ENCODE measurements at places on chromosomes 2 and 18. TPM values are rescaled to one million over a fixed set of nuclear protein-coding genes. Genes with fewer than 3 reads are reported as not detected.

The CD226 gene
- total RNA-seq, result 111 TPM

The SFTPB gene
- not detected for total RNA-seq

The PRSS56 gene
- not detected for total RNA-seq

The SERPINB12 gene
- not detected for total RNA-seq

The SLC5A7 gene
- total RNA-seq, result not detected

The ABCG8 gene
- not detected for total RNA-seq

The RASGRP3 gene
- total RNA-seq, result 8.4 TPM

The NCKAP5 gene
- not detected for total RNA-seq

DNA sequence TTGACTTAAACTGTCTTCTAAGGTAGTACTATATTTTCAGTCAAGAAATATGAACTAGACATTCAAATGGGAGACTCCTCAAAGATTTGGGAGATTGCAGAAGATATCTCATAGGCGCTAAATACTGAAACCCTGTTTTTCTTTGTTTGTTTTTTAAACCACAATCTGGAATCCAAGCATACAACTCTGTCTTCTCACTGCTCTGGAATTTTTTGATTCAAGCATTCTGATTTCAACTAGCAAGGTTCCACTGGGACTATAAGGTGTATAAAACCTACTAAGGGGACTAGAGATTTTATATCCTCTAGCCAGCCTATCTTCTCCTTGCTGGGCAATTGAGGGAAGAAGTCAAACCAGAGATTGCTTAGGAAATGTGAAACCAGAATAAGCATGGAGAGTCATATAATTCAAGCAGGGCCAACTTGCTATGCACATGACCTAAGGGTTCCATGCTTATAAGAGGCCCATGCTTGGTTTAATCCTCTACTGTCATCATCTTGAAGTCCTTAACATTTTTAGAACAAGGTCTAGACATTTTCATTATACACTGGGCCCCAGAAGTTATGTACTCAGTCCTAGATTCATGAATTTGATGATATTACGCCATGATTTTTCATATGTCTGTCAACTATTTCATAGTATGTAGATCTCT, 405.5 kb downstream of the PARD3B start:
- DNase-seq, result no peak
- H3K4me1 ChIP-seq, result peaks cover 43% of the 10 kb centered on the region
- no peaks in the 10 kb centered on the region for H3K27me3 ChIP-seq
- peaks cover 30% of the 10 kb centered on the region for H3K36me3 ChIP-seq
- H3K4me3 ChIP-seq, result no peak overlapping the region

GRCh38 chr2:98832172-98832571, 101.2 kb upstream of the MGAT4A start:
- H3K4me1 ChIP-seq, result peaks cover 76% of the 10 kb centered on the region
- no peaks in the 10 kb centered on the region for H3K27me3 ChIP-seq
- no peak overlapping the region for H3K4me3 ChIP-seq

GRCh38 chr2:75828826-75829225, 118.1 kb upstream of the GCFC2 start:
- no peak overlapping the region for H3K4me3 ChIP-seq
- H3K36me3 ChIP-seq, result no peaks in the 10 kb centered on the region
- no peaks in the 10 kb centered on the region for H3K27me3 ChIP-seq
- H3K27ac ChIP-seq, result no peak overlapping the region
- no peaks in the 10 kb centered on the region for H3K4me1 ChIP-seq

- no peaks in the 10 kb centered on the region for H3K36me3 ChIP-seq
- H3K27ac ChIP-seq, result no peak overlapping the region
- no peaks in the 10 kb centered on the region for H3K27me3 ChIP-seq
- DNase-seq, result no peak
Measured at GRCh38 chr18:73270920-73271634, 403.3 kb upstream of the NETO1 start.

- H3K27ac ChIP-seq, result no peak overlapping the region
- no peak for DNase-seq
- H3K4me3 ChIP-seq, result no peak overlapping the region
- peaks cover 13% of the 10 kb centered on the region for H3K4me1 ChIP-seq
- no peaks in the 10 kb centered on the region for H3K27me3 ChIP-seq
Measured at GRCh38 chr2:215793747-215794595, 219.4 kb downstream of the MREG start.

GRCh38 chr2:32865399-32866068, 81.2 kb upstream of the LTBP1 start:
- peaks cover 5% of the 10 kb centered on the region for H3K27me3 ChIP-seq
- H3K4me3 ChIP-seq, result no peak overlapping the region
- H3K27ac ChIP-seq, result no peak overlapping the region
- no peaks in the 10 kb centered on the region for H3K36me3 ChIP-seq
- DNase-seq, result no peak
- no peaks in the 10 kb centered on the region for H3K4me1 ChIP-seq

GRCh38 chr2:65413610-65414009, 18.8 kb downstream of the SPRED2 start:
- no peak overlapping the region for H3K4me3 ChIP-seq
- H3K4me1 ChIP-seq, result peaks cover 19% of the 10 kb centered on the region
- no peak for DNase-seq

GRCh38 chr2:30310955-30311354, 79.6 kb downstream of the LBH start:
- no peak overlapping the region for H3K27ac ChIP-seq
- H3K4me1 ChIP-seq, result peaks cover 17% of the 10 kb centered on the region
- H3K27me3 ChIP-seq, result no peaks in the 10 kb centered on the region
- DNase-seq, result no peak
- peaks cover 2% of the 10 kb centered on the region for H3K36me3 ChIP-seq

DNA sequence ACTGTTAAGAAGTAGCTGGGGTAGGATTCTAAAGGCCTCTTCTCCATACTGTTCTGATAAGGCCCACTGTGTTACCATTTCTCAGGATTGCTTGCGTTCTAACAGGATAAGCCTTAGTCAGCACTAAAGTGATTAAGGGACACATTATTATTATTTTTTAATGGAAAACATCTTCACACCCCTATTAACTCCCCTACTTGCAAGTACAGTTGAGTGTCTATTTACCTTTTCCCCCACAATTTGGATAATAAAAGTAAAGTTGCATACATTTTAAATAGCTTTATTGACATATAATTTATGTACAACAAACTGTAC, 9.0 kb downstream of the REL start:
- peaks cover 43% of the 10 kb centered on the region for H3K4me1 ChIP-seq
- H3K27ac ChIP-seq, result no peak overlapping the region
- DNase-seq, result no peak
- H3K4me3 ChIP-seq, result no peak overlapping the region
- peaks cover 41% of the 10 kb centered on the region for H3K36me3 ChIP-seq
- H3K27me3 ChIP-seq, result no peaks in the 10 kb centered on the region

DNA sequence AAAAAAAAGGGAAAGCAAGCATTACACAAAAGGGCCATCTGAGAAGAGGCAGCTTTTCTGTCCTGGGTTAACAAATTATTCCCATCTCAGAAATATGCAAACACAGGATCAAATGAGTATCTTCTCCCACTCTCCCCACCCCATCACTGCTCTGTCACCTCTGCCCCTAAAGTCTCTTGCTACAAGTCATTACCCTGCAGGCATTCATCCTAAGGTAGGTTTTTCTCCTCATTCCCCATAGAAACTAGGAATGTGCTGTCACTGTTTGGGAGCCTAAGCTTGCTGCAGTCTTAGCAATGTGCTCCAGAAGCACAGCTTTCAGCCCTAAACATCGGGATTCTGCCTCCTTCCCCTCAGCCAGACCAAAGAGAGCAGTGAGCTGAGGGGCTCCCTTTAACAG, 3.6 kb downstream of the LRRTM1 start:
- no peaks in the 10 kb centered on the region for H3K36me3 ChIP-seq
- DNase-seq, result no peak
- no peaks in the 10 kb centered on the region for H3K4me1 ChIP-seq
- peaks cover 30% of the 10 kb centered on the region for H3K27me3 ChIP-seq
- no peak overlapping the region for H3K4me3 ChIP-seq
- no peak overlapping the region for H3K27ac ChIP-seq

- H3K4me3 ChIP-seq, result no peak overlapping the region
- DNase-seq, result no peak
- peaks cover 7% of the 10 kb centered on the region for H3K36me3 ChIP-seq
- no peak overlapping the region for H3K27ac ChIP-seq
- peaks cover 11% of the 10 kb centered on the region for H3K4me1 ChIP-seq
Measured at GRCh38 chr2:37449761-37450296, 105.4 kb downstream of the QPCT start.

DNA sequence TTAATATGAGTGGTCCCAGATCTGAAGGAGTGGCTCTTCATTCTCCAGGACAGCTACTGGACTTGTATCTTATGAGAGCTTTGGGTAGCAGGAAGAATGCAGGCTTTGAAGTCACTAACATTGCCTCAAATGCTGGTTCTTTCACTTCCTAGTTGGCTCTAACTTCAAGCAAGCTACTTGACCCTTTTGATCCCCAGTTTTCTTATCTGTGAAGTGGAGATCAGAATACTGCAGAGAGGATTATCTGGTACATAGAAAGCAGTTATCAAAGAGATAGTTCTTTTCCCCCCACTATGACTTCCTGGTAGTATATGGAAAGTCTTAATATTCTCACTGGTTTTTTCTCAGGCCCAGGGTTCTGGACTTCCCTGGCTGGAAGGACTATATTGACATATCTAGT, 3.4 kb upstream of the PLCL1 start:
- peaks cover 30% of the 10 kb centered on the region for H3K27me3 ChIP-seq
- no peak overlapping the region for H3K4me3 ChIP-seq
- no peak for DNase-seq
- peaks cover 19% of the 10 kb centered on the region for H3K4me1 ChIP-seq
- no peak overlapping the region for H3K27ac ChIP-seq

DNA sequence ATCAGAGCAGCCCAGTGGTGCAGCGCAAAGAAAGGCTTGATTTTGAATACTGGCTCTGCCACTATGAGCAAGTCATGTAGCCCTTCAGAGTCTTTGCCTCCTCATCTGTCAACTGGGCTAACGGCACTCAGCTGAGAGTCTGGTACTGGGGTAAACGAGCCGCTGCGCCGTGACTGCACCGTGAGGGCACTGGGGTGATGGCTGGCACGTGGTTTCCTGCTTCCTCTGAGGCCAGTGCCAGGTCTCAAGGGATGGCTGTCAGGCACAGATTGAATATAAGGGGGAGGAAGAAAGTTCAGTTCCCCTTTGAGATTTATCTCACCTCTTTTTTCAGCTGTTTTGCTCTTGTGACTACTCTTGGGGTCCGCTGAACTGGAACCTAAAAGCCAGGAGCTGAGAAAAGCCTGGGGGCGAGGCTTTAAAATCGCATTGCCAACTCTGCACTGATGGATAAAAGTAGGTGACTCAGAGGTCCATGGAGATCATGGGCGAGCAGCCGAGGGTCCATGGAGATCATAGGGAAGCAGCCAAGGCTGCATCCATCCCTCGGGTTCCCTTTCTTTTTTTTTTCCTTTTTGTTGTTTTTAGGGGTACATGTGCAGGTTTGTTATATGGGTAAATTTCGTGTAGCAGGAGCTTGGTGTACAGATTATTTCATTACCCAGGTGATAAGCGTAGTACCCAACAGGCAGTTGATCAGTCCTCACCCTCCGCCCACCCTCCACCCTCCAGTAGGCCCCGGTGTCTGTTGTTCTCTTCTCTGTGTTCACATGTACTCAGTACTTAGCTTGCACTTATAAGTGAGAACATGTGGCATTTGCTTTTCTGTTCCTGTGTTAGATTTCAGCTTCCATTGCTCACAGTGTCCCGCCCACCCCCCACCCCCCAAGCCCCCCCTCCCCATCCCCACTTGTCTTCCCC, 114.3 kb downstream of the SPP2 start:
- H3K4me3 ChIP-seq, result no peak overlapping the region
- H3K27ac ChIP-seq, result no peak overlapping the region
- peak; percentile 52 for DNase-seq
- H3K36me3 ChIP-seq, result no peaks in the 10 kb centered on the region
- peaks cover 20% of the 10 kb centered on the region for H3K4me1 ChIP-seq

DNA sequence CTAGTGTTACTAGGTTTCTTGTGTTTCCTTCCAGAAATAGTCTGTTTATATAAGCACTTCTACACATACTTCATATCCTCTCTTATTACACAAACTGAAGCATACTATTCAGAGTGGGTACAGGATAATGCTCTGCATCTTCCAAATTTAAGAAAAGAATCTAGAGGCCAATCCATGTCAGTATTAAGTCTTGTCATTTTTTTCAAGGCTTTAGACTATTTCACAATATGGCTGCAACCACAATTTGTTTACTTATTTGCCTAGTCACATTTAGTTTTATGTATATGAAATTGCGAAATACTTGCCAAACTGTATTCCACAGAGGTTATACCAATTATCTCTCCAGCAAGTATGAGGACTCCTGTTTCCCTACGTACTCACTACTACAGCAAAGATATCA, 27.9 kb downstream of the IWS1 start:
- no peak overlapping the region for H3K27ac ChIP-seq
- H3K4me3 ChIP-seq, result no peak overlapping the region
- peaks cover 4% of the 10 kb centered on the region for H3K4me1 ChIP-seq
- H3K36me3 ChIP-seq, result peaks cover 73% of the 10 kb centered on the region
- H3K27me3 ChIP-seq, result no peaks in the 10 kb centered on the region

GRCh38 chr2:70440621-70441020, 113.0 kb downstream of the TGFA start:
- peaks cover 18% of the 10 kb centered on the region for H3K4me1 ChIP-seq
- DNase-seq, result peak; percentile 38
- H3K27me3 ChIP-seq, result peaks cover 5% of the 10 kb centered on the region
- H3K36me3 ChIP-seq, result no peaks in the 10 kb centered on the region
- no peak overlapping the region for H3K4me3 ChIP-seq

GRCh38 chr2:143579456-143579855, 450.2 kb downstream of the ARHGAP15 start:
- H3K4me3 ChIP-seq, result no peak overlapping the region
- DNase-seq, result no peak
- no peaks in the 10 kb centered on the region for H3K27me3 ChIP-seq
- H3K36me3 ChIP-seq, result peaks cover 17% of the 10 kb centered on the region

All from activated CD4-positive, alpha-beta memory T cell treated with anti-CD3 and anti-CD28 coated beads, Interleukin-2, amount 10 ng/mL, durations not matched to agents 7 days and 5 days (primary cell).